Liver (tissue), 10 donors: ENCODE measurements at places on chromosomes 3 and 15.

DNA sequence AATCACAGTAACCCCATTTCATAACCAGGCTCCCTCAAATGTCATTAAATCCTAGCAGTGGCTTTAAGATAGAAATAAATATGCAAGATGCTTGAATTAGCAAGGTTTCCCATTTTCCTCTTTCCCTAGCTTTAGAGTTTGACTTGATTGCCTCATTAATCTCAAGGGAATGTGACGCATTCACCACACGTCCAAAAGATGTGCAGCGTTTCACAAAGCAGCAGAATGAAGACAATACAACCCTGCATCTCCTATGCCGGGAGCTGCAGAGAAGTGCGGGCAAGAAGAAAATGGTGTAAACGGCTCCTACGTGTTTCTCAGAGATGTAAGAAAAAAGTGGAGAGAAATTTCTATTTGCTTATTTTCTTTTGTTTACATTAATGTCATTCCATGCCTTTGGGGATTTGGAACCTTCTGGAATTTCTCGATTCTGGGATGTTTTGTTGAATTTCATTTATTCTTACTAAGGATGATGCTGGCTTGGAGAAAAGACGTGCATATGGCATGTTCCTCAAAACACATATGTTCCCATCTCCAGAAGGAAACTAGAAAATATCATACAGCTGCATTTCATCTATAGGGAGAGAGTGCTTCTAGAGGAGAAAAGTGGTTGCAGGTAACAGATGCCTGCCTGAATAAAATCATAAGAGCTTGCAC lies 27.8 kb upstream of the FRMD4B start:
- DNase-seq, result no peak

GRCh38 chr3:123317716-123318115 lies 116.0 kb downstream of the SEC22A start:
- no peak for DNase-seq

GRCh38 chr3:126693921-126694320 lies 10.1 kb upstream of the CHCHD6 start:
- no peak for DNase-seq

- DNase-seq, result no peak
Measured at GRCh38 chr15:72217216-72217615, 13.8 kb downstream of the PKM start.
